T-helper 2 cell treated with Interferon-gamma antibody and Interleukin-4, amounts not matched to agents 5 μg/mL and 100 μg/mL, for 36 hours (primary cell): ENCODE measurements at places on chromosomes 3 and 15.
A peak's percentile ranks its signal among the peaks of the same experiment; 100 is the strongest.

DNA sequence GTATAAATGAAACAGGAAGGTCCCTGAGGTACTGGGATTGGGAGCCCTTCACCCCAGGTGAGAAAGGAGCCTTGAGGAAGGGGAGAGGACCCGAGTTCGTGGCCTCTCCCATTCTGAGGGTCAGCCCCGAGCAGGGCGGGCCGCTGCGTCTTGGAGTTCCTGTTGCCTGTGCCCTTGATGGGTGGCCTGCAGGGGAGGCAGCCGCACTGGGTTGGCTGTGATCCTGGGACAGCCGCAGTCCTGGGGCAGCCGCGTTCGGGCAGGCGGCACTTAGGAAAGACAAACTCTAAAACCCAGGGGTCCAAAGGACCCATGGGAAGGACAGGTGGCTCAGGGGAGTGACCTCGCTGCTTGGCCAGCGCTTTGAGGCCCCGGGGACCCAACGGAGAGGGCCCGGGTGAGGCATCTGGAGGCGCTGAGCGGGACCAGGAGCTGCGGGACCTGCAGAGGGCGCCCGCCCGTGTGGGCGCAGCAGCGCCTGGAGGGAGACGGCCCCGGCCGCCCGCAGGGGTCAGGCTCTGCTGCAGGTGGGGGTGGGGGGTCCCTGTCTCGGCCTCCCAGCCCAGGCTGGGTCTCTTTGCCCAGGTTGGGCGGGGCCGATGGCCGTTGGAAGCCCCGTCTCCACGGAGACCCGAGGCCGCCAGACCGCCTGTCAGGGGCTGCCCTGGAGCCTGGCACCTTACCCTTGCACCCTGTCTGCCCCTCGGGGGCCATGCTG, 65.1 kb downstream of the HMCES start:
- DNase-seq = no peak

GRCh38 chr3:94978084-94978483, 915.2 kb downstream of the NSUN3 start:
- DNase-seq = no peak

- DNase-seq = no peak
Measured at GRCh38 chr3:135981701-135982403, 16.3 kb downstream of the PPP2R3A start.

GRCh38 chr15:26287381-26287780, 424.3 kb upstream of the ATP10A start:
- no peak for DNase-seq

DNA sequence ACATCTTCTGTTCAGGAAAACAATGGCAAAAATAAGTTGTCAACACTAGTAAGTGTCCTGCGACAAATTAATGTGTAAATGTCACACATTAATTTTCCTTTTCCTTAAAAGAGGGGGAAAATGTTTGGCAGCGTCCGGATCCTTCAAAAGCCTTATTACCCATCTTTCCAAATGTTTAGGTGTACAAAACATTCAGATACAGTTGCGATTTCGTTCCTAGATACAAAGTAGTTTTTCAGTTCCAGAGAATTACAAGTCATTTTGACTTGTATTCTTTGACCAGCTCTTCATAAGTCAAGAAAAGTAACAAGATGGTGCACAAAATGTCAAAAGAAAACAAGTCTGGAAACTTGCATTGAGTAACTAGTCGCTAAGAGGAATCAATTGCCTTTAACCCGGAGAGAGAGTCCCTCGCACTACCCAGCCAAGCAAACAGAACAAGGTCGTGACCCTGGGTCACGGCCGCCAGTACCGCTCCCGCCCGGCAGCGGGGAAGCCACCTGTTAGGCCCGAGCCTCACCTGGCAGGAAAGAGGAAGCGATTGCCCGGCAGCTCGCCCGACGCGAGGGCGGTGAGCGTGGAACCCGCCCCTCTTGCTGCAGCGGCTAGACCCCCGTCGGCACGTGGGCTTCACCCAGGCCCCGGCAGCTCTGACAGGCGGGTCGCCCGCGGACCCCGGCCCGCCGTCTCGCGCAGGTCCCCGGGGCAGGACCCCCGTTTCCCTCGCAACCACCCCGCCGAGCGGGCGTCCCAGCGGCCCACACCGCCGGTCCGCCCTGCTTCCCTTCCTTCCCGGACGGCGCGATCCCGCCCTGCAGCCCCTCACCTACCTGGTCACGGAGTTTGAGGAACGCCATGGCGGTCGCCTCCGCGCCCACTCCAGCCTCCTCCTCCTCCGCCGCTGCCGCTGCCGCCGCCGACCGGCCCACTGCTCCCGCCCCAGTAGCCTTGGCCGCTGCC, 61.0 kb upstream of the ANKRD28 start:
- peak; percentile 54 for DNase-seq

DNA sequence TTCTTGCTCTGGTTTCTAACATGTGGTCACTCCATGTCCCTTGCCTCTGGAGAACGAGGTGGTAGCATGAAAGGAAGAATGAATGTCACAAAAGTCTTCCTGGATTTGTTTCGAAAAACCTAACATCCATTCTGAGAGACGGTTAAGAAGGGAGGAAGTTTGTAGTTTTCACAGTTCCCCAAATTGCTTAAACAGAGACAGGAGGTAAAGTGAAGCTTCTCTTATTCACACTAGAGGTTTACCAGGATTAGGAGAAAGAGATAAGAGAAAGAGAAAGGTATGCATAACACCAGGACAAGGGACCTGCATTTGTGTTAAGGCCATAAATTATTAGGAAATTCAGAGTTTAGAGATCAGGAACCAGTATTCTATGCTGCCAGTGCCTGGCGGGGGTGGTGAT, 228.1 kb downstream of the CPNE4 start:
- no peak for DNase-seq

GRCh38 chr3:39142067-39142466, 11.3 kb downstream of the CSRNP1 start:
- no peak for DNase-seq

- no peak for DNase-seq
Measured at GRCh38 chr3:43762451-43762850, 71.7 kb downstream of the ABHD5 start.

DNA sequence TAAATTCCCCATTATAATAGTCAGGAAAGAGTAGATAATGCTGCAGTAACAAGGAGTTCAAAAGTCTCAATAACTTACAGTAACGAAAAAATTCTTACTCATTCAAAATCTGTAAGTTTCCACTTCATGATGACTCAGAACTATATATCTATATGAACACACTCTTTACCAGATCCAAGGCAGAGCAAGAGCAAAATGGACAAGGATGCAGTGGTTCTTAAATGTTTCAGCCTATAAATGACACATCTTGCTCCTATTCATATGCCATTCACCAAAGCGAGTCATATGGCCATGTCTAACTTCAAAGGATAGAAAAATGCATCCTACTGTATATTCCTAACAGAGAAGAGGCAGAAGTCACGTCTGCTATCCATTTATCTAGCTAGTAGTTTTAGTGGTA, 787.7 kb downstream of the NAALADL2 start:
- DNase-seq = no peak

DNA sequence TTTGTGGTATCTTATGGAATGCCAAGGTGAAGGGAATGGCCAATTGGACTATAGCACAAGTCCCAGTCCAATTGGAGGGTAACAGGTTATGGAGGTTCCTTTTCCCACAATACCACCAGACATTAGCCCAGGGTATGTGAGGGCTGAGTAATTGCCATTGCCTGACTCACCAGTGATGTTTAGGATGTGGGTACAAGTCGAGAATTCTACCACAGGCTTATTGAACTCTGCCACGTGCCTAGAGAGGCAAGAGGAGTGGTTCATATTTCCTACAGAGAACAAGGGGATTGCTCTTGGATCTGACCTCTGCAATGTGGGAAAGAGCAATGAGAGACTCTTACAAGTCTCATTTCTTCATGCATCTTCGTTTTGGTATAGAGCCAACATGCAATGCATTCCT, 85.0 kb upstream of the XCR1 start:
- DNase-seq = no peak

GRCh38 chr15:51939216-51939615, 32.4 kb downstream of the LEO1 start:
- no peak for DNase-seq

GRCh38 chr3:40173227-40173721, 136.2 kb upstream of the EIF1B start:
- no peak for DNase-seq

DNA sequence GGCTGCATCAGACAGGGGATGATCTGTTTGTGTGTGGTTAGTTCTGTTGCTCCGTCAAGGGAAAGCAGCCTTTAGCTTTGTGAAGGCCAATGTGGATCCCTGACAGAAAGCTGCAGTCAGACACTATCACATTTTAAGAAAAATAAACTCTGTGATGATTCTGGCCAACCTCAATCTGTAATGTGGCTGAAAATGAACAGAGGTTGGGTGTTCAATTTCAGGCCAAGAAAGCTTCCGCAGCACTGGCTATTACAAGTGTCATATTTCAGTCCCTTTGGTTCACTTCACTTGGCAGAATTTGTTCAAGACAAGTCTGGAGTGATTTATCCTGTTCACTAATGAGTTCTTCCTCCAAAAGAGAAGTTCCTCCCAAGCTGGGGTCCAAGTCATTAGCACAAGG, 571.8 kb upstream of the IL12A start:
- no peak for DNase-seq

DNA sequence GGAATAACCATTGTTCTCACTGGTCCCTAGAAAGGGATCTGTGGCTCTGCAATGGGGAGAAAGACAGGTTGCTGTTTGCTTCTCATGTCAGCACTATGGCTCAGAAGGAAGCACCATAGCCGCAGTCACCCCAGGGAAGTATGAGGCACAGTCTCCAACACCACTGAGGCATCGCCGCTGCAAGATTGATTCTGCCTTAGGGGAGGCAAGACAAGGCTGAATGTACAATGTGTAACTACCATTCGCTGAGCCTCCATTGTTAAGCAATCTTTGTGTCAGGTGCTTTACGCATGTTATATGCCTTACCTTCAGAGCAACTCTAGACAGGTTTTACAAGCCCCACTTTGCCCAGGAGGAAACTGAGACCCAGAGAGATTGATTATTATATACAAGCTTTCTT, 100.7 kb upstream of the KCNMB2 start:
- DNase-seq = no peak

- peak; percentile 65 for DNase-seq
Measured at GRCh38 chr15:90665288-90666134, 51.6 kb upstream of the BLM start.

- no peak for DNase-seq
Measured at GRCh38 chr3:5012367-5012766, 33.1 kb downstream of the BHLHE40 start.

DNA sequence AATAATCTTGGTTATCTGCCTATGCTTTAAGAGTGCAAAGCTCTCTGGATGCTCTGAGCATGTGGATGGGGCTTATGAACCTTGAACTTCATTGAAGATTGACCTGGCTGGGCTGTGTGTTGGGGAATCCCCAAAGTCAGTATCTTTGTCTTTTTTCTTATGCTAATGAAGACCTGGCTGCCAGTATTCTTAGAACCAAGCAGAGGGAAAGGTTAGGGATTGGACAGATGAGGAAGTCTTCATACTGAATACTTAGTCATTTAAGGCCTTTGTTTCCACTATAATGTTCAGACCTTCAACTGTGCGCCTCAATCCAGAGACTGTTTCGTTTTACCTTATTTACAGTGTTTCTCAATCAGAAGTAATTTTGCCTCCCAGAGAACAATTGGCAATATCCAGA, 42.5 kb upstream of the CMTM7 start:
- no peak for DNase-seq

DNA sequence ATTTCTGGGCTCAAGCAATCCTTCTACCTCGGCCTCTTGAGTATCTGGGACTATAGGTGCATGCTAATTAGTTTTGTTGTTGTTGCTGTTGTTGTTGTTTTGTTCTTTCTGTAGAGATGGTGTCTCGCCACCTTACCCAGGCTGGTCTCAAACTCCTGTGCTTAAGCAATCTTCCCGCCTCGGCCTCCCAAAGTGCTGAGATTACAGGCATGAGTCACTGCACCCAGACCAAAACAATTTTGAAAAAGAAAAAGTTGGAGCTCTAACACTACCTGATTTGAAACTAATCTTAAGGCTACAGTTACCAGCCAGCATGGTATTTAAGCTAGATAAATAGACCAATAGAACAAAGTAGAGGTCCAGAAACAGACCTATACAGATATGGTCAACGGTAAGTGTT, 29.8 kb downstream of the KPNA1 start:
- DNase-seq = no peak

- no peak for DNase-seq
Measured at GRCh38 chr3:69764121-69764741, 25.0 kb downstream of the MITF start.
